ENCODE measurements at places on chromosomes 2 and 18.

GRCh38 chr2:14616342-14616741 lies 16.2 kb upstream of the LRATD1 start:
- DNase-seq: no peak

DNA sequence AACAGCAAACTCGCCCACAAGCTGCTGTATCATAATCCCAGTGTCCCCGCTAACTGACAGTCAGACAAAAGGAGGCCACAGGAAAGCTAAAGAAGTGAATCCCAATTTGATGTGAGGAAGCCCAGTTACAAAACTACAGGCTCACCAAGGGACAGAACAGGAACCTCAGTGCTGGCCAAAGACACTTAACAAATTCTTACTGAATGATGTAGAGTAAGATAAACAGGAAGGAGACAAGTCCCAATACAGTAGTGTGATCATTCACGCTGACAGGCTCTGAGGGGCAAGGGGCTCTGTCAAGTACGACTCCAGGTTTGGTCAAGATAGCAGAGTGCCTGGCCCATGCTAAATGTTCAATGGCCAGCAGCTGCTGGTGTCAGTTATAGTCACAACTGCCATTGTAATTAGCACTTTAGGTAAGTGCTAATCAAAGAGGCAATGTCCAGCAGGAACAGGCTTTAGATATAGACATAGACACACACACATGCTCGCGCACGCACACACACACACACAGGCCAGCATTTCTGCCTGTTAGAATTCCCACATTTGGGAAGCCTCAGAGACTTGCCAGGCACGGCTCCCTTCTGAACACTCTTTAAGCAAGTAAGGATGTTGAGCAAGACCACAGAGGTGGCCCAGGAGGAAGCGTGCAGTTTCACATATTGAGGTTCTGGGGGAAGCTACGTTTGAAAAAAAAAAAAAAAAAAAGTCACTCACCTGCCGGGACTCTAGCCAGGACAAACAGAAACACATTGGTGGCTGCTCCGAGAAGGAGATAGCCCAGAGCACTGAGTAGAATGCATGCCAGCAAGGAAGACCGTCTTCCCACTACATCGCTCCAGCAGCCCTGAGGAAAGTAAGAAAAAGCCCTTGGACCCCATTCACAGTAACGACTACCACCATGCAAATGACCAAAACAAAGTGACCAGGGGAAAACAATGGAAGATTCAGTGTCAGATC lies 35.4 kb upstream of the TMEM182 start:
- DNase-seq: no peak

- DNase-seq: peak; percentile 14
Observed at GRCh38 chr2:100606726-100607343, 44.0 kb downstream of the PDCL3 start.

- no peak for DNase-seq
Observed at GRCh38 chr2:101080211-101081068, 70.7 kb downstream of the TBC1D8 start.

DNA sequence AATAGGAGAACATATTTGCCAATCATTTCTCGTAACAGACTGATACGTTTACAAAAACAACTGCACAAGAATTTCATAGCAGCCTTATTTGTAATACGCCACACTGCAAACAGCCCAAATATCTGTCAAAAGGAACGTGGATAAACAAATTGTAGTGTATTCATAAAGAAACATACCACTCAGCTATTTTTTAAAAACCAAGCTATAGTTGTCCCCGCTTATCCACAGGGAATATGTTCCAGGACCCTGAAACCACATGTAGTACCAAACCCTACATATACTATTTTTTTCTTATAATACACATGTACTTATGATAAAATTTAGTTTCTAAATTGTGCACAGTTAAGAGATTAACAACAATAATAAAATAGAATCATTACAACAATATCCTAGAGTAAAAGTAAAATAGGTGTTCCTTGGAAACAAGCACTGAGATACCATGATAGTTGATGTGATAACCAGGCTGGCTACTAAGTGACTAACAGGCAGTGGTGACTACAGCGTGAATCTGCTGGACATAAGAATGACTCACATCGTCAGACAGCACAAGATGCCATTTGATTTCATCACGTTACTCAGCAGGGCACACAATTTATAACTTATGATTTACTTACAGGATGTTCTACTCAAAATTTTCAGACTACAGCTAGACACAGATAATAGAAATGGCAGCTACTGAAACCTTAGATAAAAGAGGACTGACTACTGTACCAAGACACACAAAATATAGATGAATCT lies 367.4 kb downstream of the NCKAP5 start:
- no peak for DNase-seq

- DNase-seq: no peak
Observed at GRCh38 chr2:199228887-199229819, 228.6 kb downstream of the SATB2 start.
